ENCODE measurements at places on chromosomes 11 and 22. TPM values are rescaled to one million over a fixed set of nuclear protein-coding genes. Genes with fewer than 3 reads are reported as not detected.

The HNRNPUL2 gene
- 51.2 TPM for total RNA-seq

The MLC1 gene
- total RNA-seq: 0.45 TPM

The KREMEN1 gene
- total RNA-seq: 21.5 TPM

The NEFH gene
- total RNA-seq: 1.4 TPM

The CRKL gene
- total RNA-seq: 61.4 TPM

The CDCA5 gene
- 0.71 TPM for total RNA-seq

The SF3B2 gene
- 154 TPM for total RNA-seq

The SYT7 gene
- total RNA-seq: 3.7 TPM

The SLC22A9 gene
- not detected for total RNA-seq

The C1QTNF4 gene
- total RNA-seq: 5.0 TPM

The TP53I11 gene
- 101 TPM for total RNA-seq

DNA sequence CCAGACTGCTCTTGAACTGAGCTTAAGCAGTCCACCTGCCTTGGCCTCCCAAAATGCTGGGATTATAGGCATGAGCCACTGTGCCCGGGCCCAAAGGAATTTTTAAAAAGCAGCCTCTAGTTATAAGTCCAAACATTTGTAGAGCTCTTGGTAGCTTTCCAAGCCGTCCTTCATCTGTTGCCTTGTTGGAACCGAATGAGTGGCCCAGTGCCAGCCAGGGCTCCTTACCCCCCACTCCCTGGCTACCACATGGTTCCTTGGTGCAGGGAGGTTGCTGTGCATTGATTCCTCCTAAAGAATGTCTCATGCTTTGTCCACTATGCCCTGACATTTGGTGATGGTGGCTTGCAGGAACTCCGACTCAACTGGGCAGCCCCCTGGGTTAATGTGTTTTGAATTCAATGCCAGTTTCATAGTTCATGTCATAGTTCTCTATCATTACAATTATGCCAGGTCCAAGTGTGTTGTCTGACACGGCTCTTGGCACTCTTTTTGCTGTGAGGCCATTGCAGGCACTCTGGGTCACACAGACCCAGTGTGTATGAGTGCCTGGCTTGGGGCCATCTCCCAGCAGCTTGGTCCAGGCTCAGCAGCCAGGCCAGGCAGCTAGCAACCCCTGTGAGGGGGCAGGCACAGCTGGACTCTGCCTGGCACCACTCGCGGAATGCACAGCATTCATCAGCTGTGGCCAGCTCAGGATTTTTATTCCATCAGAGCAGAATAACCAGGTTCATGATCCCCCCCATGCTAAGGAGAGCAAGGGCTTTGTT, 13.3 kb upstream of the MICALL1 start:
- DNase-seq: peak; percentile 71

- DNase-seq: no peak
These were observed 35.5 kb upstream of the ST14 start for GRCh38 chr11:130124096-130124495.

DNA sequence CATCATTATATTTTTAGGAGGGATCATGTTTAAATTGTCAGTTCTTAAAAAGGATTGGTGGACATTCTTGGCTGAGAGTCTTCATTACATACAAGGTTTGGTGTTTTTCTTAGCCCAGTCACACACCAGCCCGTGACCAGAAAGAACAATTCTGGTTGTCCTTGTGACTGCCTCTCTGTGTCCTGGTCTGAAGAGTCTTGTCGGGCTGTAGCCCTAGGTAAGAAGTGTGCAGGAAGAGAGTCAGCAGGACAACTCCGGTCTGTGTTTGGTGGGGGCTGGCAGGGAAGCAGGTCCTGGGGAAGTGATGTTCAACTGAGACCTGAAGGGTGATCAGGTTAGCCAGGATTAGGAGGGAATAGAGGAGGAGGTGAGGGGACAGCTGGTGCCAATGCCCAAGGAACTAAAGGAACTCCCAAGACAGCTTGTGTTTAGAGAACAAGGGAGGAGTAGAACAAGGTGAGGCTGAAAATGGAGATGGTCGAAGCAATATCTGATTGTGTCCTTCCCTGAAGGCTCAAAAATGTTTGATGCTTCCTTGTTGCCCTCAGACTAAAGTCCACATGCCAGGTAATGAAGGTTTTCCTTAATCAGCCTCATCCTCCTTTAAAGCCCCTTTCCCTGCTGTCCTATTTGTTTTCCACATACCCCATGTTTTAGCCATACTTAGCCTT, 65.3 kb upstream of the ADORA2A start:
- no peak for DNase-seq

- DNase-seq: no peak
These were observed 101.4 kb downstream of the PARVA start for GRCh38 chr11:12478743-12479142.

DNA sequence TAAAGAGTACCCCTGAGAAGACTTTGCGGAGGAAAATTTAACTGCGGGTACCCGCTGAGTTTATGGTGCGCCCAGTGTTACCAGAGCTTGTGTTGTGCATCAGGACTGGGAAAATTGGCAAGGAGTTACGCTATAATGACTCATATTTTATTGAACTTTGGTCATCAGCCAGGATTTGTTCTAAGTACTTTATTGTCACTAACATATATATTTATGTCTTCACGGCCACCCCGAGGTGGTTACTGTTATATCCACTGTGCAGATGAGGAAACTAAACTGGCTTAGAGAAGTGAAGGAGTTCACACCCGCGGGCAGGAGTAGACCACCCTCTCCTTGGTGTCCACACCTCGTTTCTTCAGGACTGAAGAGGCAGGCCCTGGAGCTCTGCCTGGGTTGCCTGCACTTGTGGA, 667 bp downstream of the ACCS start:
- DNase-seq: no peak

DNA sequence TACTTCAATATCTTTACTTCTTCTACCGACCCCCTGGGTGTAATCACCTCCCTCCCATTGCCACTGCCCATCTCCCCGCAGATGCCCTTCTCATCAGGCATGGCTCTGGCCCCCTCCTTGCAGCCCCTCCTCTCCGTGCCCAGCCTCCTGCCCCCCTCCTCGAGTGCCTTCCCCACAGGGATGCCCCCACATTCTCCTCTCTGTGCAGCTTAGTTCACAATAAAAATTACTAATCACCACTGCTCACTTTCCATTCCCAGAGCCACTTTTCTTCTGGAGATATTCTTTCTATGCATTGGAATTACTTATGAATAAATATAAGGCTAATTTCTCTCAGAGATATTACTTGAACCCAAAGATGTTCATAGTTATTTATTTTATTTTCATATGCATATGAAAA, 22.1 kb downstream of the IFITM10 start:
- peak; percentile 42 for DNase-seq

DNA sequence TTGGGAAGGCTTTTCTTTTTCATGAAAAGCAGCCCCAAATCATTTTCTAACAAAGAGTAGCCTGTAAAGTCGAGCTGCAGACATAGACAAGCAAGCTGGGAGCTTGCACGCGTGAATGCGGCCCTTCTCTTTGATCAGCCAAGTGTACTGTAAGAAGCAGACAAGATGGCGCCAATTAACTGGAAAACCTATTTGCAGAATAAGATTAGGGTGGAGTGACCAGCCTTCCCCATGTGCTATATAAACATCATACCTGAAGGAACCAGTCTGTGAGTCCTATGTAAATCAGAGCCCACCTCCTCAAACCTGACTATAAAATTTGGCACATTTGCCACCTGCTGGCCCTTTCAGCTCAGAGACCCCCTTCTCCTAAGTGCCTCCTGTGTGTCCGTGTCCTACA, 982.7 kb downstream of the OPCML start:
- no peak for DNase-seq

GRCh38 chr22:18071968-18072310, 5.9 kb upstream of the PEX26 start:
- no peak for DNase-seq

DNA sequence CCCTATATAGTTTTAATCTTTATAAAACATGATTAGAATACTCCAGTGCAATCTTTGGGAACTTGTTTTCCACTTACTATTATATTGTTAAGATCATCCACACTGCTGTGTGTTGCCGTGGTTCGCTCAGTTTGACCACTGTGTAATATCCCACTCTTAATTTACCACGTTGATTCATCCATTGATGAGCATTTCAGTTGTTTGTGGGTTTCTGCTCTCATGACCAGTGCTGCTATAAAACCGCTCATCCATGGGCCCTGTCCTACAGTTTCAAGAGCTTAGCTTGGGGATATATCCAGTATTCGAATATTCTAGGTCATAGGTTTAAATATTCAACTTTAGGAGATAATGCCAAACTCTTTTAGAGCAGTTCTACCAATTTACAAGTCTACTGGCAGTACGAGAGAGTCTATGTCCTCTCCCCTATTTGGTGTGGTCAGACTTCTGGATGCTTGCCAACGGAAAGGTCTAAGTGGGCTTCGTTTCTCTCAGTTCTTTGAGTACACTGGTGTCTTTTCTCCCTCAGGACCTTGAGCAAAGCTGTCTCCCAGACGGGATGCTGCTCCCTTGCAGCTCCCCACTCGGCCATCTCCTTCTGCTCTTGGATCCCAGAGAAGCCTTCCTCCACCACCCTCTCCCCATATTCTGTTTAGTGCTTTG, 94.9 kb upstream of the ALX4 start:
- no peak for DNase-seq

DNA sequence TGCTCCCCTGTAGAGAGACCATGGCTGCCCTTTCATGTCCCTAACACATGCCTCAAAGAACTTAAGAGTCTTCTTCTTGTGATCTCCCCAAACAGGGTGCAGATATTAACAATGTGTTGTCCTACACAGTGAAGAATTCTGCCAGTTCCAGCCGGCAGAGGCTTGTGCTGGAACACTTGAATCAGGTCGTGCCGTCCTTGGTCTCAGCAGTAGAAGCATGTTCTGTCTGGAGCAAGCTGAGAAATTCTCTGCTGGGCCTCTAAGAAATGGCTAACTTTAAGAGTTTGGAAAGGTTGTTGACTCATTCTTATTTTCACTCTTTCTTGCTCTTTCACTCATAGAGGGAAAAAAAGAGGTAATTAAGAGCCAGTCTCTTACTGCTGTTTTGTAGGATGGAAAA, 71.1 kb upstream of the SLC25A18 start:
- no peak for DNase-seq

DNA sequence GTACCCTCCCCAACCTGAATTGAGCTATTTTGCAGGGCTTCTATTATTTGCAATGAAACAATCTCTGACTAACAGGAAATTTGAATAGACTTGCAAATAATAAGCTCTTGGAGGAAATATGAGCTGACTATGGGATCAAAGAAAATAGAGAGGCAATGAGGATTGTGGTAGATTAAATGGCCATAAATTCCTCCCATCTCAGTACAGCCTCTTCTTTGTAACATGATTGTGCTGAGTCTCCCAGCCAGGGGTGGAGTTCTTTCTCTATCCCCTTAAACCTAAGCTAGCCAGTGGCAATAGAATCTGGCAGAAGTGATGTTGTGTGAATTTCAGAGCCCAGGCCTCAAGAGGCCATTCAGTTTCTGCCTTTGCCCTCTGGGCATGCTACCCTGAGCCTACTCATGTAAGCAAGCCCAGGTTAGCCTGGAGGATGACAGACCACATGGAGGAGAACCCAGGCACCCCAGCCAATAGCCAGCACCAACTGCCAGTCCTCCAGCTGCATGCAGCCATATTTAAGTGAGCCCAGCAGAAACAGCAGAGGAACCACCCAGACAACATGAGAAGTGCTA, 86.8 kb upstream of the TP53I11 start:
- DNase-seq: no peak

DNA sequence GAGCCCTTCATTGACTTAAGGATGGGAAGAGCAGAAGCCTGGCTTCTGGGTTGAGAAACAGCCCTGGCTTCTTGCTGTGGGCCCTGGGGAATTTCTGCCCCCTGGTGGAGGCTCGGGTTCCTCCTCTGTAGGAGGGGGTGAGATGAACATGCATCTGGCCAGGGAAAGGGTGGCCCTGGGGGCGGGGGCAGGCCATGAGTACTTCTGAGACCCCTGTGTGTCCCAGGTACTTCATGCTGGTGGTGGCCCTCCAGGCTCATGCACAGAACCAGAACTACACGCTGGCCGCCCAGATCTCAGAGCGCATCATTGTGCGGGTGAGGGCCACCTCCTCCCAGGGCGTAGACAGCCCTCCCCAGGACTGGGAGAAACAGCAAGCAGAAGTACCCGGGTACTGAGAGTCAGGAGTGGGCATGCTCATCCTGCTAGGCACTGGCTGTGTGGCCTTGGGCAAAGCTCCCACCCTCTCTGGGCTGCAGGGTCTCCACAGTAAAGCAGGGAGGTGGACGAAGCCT, 15.8 kb downstream of the TMEM258 start:
- DNase-seq: peak; percentile 82
